Adrenal gland (tissue), 19 donors: ENCODE measurements at places on chromosomes 6 and 20.

- no peak for DNase-seq
Measured at GRCh38 chr6:158843751-158844683, 24.8 kb upstream of the EZR start.

GRCh38 chr6:5305968-5306626 is 44.8 kb downstream of the FARS2 start:
- DNase-seq: no peak

- no peak for DNase-seq
Measured at GRCh38 chr6:111683157-111683556, 77.5 kb upstream of the TRAF3IP2 start.

DNA sequence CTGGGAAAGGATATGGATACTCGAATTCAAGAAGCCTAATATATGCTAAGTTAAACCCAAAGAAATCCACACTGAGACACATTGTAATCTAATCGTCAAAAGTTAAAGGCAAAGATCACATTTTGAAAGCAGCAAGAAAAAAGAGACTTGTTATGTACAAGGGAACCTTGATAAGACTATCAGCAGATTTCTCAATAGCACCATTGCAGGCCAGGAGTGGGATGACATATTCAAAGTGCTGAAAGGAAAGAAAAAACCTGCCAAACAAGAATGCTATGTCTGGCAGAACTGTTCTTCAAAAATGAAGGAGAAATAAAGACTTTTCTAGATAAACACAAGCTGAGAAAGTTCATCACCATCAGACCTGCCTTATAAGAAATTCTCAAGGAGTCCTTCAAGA is 75.2 kb downstream of the COL21A1 start:
- no peak for DNase-seq

DNA sequence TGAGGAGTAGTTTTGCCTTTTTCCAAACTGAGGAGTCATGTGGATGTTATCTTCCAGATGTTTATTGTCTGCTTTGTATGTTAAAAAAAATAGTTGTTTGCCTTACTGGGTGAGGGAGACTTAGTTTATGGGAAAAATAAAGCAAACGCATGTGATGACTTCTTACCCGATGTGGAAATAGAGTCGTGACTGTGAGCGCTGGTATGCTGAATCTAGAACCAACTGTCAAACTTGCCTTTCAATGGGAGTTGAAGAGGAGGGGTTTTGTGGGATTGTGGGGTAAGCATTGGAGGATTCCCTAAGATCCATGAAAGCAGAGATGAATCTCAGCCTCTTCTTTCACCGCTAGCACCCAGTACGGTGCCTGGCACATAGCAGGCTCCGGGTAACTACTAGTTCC is 5.3 kb downstream of the DCBLD1 start:
- no peak for DNase-seq

GRCh38 chr6:134315974-134316441 is 1.9 kb downstream of the SGK1 start:
- DNase-seq: no peak

DNA sequence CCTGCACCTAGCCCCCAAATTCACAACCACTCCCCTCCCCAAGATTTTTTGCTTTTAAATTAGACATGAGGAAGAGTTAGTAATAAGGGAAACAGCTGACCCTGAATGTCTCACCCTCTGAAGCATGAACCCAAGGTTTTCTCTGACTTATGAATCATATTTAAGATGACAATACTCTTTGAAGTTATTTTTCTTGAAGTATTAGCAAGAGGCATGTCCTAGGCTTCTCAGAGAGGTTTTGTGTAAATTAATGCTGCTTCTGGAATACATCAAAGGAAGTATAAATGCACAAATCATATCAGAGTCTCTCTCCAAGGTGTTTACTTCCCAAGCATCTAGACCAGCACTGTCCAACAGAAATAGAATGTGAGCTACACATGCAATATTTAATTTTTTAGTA is 408.1 kb upstream of the MARCKS start:
- DNase-seq: no peak

- DNase-seq: no peak
Measured at GRCh38 chr20:52500157-52500556, 308.6 kb upstream of the ZFP64 start.

DNA sequence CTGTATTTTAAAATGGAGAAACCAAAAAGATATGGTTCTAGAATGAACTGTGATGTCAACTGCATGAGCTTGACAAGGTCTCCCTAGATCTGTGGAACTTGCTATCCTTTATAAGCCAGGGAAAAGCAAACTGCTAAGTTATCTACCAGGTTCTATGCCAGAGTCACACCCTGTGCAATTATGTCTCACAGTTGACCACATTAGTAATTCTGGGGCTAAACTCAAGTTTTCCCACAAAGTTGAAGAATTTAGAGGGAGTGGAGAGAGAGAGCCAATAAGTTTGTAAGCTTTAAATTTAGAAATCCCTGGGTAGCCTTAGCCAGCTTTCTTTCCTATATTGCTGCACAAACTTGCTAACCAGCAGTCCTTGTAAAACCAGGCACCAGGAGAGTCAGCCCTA is 407.0 kb upstream of the SASH1 start:
- no peak for DNase-seq

GRCh38 chr6:24689964-24690363 is 23.1 kb downstream of the ACOT13 start:
- DNase-seq: no peak

DNA sequence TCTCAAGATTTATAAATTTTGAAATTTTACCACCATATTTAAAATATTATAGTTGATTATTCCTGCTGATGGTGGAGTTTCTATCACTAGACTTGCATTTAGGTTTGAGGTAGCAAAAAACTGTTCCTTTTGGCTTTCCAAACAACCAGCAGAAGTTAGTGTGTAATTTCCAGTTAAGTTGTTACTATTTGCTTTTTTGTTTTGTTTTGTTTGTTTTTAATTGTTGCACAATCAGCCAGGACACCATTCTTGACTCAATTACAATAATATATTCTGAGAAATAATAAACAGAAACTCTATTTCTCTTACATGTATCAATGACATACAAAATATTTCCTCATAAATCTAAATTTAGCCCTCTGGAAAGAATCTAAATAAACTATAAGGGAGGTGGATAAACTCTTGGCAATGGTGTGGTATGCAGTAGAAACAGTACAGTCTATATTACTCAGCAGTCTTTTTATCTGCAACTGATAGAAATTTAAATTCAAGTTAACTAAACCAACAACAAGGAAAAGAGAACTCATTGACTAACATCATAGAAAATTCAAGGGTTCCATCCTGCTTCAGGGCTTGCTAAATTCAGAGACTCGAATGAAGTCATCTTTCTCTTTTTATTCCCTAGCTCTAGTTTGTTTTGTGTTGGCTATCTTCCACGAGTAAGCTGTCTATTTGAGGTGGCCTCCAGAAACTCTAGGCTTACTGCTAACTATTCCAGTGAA is 19.4 kb upstream of the COL19A1 start:
- DNase-seq: no peak

GRCh38 chr6:107571354-107571753 is 81.4 kb downstream of the SOBP start:
- no peak for DNase-seq

DNA sequence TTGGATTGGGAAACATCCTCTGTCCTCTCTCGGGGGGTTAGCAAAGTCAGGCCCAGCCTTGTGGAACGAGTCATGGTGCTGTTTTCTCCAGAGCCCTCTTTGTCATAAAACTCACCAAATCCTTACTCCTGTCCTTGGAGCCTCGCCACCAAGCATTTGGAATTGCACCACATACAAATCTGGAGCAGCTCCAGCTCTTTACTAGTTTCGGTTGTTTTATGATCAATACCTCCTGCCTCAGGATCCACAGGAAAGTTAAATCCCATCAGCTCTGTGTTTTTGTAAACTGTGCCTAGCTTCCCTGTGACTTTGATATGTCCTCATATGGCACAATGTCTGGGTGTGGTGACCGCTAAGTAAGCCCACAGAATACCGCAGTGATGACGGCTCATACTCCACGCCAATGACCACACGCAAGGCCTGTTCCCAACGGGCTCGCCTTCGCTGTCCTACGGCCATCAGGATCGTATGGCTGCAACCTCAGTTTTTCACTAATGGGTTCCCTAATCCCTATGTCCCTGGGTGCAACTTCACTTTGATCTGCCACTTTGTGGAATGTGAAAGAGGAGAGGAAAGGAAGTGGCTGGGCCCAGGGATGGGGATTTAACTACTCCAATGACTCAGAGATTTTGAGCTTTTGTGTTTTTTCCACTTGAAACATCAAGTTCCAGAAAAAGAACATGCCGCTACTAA is 111.3 kb upstream of the FOXQ1 start:
- no peak for DNase-seq

- no peak for DNase-seq
Measured at GRCh38 chr6:156816505-156816904, 39.3 kb downstream of the ARID1B start.

DNA sequence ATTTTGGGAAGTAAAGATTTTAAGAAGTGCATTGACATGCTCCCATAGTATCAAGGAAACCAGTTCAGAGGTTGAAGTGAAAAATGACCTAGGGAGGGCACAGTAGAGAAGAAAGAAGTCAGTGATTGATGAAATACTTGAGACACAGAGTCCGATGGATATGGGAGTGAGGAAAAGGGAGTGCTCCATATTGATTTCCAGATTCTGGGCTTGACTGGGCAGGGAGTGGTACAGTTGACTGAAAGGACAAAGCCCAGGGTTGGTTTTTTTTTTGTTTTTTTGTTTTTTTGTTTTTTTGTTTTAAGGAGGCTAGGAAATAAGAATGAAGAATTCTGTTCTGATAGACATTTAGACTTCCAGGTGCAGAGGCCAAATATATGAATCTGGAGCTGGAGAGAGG is 86.7 kb upstream of the RIN2 start:
- DNase-seq: no peak

- no peak for DNase-seq
Measured at GRCh38 chr6:45531999-45532595, 154.4 kb upstream of the SUPT3H start.

- DNase-seq: no peak
Measured at GRCh38 chr6:32291543-32291942, 67.7 kb upstream of the NOTCH4 start.

GRCh38 chr6:112349636-112349934 is 2.5 kb downstream of the RFPL4B start:
- no peak for DNase-seq

DNA sequence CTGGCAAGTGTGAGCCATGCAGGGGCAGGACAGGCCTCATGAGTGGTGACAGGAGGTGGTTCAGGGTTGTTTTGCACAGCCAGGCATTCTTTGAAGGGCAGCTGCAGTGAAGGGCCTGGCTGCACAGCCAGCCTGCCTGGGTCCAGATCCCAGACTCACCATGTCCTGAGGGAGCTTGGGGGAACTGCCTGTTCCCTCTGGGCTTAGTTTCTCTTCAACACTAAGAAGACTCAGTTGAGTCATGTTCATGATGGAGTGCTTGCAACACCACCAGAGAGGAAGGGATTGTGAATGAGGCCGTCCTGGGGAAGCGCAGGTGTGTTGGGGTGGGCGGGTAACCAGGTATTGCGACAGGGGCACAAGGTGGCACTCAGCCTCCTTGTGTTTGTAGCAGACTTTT is 102.4 kb downstream of the CDH26 start:
- DNase-seq: no peak

- no peak for DNase-seq
Measured at GRCh38 chr6:157760589-157761330, 62.3 kb upstream of the SNX9 start.

DNA sequence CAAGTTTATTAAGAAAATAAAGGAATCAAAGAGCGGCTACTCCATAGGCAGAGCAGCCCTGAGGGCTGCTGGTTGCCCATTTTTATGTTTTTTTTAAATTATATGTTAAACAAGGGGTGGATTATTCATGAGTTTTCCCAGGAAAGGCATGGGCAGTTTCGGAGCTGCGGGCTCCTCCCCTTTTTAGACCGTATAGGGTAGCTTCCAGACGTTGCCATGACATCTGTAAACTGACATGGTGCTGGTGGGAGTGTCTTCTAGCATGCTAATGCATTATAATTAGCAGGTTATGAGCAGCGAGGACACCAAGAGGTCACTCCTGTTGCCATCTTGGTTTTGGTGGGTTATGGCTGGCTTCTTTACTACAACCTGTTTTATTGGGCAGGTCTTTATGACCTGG is 301.8 kb downstream of the TFAP2C start:
- DNase-seq: no peak

GRCh38 chr6:100176311-100176950 is 182.4 kb upstream of the MCHR2 start:
- DNase-seq: no peak

- DNase-seq: peak; percentile 89
Measured at GRCh38 chr20:63553251-63553932, 567 bp upstream of the FNDC11 start.

DNA sequence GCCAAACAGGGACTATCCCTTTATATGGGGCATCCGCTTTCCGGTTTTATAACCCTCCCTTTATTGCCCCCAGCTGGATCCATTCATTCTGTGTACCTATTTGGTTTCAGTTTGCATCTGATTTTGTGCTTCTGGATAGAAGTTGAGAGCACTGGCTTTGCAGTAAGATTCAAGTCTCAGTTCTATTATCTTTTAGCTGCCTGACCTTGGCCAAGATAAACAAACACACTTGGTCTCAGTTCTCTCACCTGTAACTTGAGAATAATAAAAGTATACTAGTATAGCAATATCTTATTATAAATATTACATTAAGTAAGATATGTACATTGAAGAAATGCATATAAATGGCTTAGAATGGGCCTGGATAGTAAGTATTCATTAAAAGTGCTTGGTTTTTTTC is 182.4 kb upstream of the TSHZ2 start:
- no peak for DNase-seq

- DNase-seq: no peak
Measured at GRCh38 chr20:39146394-39146793, 184.2 kb downstream of the DHX35 start.

DNA sequence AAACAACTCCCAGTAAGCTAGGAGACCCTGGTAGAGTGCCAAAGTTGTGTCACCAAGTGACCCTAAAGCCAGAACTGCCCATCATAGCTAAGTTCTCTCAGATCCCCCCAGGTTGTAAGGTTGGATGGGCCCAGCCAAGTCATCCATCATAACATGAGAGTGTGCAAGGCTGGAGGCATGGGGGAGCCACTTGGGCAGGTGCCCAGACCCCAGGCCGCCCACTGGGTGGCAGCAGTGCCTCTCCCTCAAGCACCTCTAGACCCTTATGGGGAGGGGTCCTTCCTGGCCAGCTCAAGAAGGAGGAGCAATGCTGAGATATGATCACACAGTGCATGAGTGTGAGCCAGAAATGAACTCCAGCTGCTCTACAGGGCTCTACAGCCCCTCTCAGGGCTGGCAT is 154.5 kb downstream of the MYLK4 start:
- DNase-seq: no peak

GRCh38 chr6:20680697-20681165 is 146.5 kb downstream of the CDKAL1 start:
- no peak for DNase-seq

DNA sequence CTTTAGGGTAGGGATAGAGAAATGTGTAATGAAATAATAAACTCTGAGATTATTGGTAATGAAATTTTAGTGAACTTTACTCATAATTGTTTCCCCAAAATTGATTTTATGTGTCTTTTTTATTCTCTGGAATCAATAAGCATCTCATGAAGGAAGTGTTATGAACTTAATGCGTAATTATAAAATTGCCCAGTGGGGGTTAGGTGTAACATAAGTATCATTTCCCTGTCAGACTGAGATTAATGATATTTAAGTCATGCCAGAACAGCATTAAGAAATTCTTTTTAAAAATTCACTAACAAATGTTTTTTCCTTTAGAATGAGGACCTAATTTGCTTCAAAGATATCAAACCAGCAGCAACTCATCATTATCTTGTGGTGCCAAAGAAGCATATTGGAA is 10.0 kb downstream of the HINT3 start:
- DNase-seq: no peak
